Vein endothelial cell (primary cell): ENCODE measurements at places on chromosomes 4 and X. TPM values are rescaled to one million over a fixed set of nuclear protein-coding genes. Genes with fewer than 3 reads are reported as not detected.

GLRB gene
- total RNA-seq: 2.0 and 4.2 TPM in 2 replicates

NDNF gene
- not detected in 2 replicates for total RNA-seq

RBM3 gene
- total RNA-seq: 462 and 523 TPM in 2 replicates

CT47B1 gene
- not detected in 2 replicates for total RNA-seq

GAK gene
- total RNA-seq: 78.7 and 83.8 TPM in 2 replicates

CPZ gene
- total RNA-seq: 0.10 TPM in 1 of 2 replicates, not detected in the other

UGT2A1 gene
- total RNA-seq: 0.33 and 0.48 TPM in 2 replicates

SSX1 gene
- total RNA-seq: not detected in 2 replicates

ETDB gene
- not detected in 2 replicates for total RNA-seq

ALB gene
- not detected in 2 replicates for total RNA-seq

MSANTD1 gene
- 0.33 and 1.1 TPM in 2 replicates for total RNA-seq

ATOH1 gene
- total RNA-seq: not detected in 2 replicates

CFP gene
- 0.38 and 0.98 TPM in 2 replicates for total RNA-seq

MAMLD1 gene
- total RNA-seq: 1.1 and 2.0 TPM in 2 replicates

POU4F2 gene
- total RNA-seq: not detected in 2 replicates

TLR2 gene
- 0.33 and 0.57 TPM in 2 replicates for total RNA-seq

ZNF718 gene
- total RNA-seq: 5.6 and 6.9 TPM in 2 replicates

TMSB15B gene
- 6.2 and 8.9 TPM in 2 replicates for total RNA-seq
